ENCODE measurements at places on chromosomes 3 and 15. TPM values are rescaled to one million over a fixed set of nuclear protein-coding genes. Genes with fewer than 3 reads are reported as not detected.

The LYZL4 gene
- not detected for polyA plus RNA-seq

The ACSBG1 gene
- 0.25 TPM for polyA plus RNA-seq

- no peak for DNase-seq
These were observed at the start of gene SLC6A1 for GRCh38 chr3:10992017-10992942. Gene SLC6A1 (plus strand): TSS chr3:10992748. CDS start chr3:11017212, 24,464 bp downstream.

DNA sequence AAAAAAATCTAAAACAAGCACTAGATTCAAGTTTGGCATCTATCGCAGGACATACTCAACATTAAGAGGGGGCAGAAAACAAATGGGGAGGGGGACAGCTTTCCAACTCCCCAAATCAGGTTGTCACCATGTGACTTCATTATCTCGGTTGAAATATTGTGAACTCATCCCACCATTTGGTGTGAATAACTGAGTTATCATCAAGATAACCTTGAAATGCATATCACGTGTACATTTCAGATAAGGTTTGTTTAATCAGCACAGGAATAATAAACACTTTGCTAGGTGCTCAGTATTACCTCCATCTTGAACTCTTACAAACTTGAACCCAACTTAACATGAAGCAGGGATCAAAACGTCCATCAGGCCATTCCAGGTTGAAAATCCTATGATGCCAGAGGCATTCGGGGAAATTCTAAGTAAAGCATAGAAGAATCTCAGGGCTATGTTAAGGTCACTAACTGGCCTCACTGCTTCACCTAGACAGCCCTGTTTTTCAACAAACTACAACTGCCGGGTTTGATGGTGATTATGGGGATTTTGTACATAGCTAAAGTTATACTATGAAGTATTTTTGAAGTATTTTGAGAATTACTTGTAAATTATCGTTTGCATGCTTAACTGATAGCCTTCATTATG is 3.0 kb upstream of the ARHGAP31 start:
- no peak for DNase-seq

DNA sequence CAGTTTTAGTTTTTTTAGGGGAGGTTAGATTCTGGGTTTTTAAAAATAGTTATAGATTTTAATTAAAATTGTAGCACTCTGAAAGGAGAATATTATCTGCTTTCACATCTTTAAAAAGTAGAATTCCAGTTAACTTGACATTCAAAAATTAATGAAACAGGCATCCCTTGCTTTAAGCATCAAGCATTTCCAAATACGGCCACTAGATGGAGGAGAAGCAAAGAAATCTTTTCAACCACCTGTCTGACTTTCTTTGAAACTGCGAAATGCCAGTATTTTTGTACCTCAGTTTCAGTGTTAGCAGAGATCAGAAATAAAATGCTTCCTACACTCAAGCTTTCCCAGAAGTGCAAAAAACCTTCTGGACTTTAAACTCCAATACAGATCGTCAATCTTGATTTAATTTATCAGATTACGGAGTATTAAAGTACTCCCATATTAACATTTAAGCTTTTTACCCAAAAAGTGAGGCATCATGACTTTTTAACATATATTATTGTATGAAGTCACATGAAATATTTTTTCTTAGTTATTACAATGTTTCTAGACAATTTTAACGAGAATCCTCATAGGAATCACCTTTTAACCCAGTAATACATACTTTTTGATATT is 153.3 kb downstream of the P3H2 start:
- no peak for DNase-seq
